ENCODE measurements at places on chromosomes 5 and 9. TPM values are rescaled to one million over a fixed set of nuclear protein-coding genes. Genes with fewer than 3 reads are reported as not detected.

XPA gene
- total RNA-seq: 13.0 TPM

CA9 gene
- total RNA-seq: 0.24 TPM

SPATA31C1 gene
- not detected for total RNA-seq

GABRA1 gene
- not detected for total RNA-seq

ALDH1A1 gene
- not detected for total RNA-seq

PLCXD3 gene
- total RNA-seq: not detected

C9orf153 gene
- not detected for total RNA-seq

CDH9 gene
- not detected for total RNA-seq

TRIM36 gene
- total RNA-seq: not detected

IL31RA gene
- not detected for total RNA-seq

TEK gene
- total RNA-seq: not detected

OGN gene
- not detected for total RNA-seq

RGP1 gene
- total RNA-seq: 28.8 TPM

STK10 gene
- total RNA-seq: 262 TPM

ANKRD18B gene
- total RNA-seq: not detected

TXN gene
- 166 TPM for total RNA-seq

PCDHB1 gene
- total RNA-seq: not detected
